ENCODE measurements at places on chromosomes 2 and 18.
A peak's percentile ranks its signal among the peaks of the same experiment; 100 is the strongest.

DNA sequence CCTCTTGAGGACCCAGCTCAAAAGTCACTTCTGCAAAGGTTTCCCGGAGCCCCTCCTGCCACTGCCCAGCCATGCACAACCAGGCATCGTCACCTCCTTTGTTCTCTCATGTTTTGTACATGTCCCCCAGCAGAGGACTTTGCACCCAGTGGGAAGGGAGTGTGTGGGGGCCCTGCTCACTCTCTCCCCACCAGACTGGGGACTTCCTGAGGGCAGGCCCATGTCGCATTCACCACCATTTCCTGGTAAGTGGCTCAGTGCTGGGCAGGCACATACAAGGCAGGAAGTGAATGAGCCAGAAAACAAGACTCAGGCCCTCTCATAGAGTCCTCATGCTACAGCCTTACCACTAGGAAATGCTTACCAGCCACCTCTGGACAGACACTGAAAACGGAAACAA lies 18.9 kb downstream of the MRPL35 start:
- DNase-seq = no peak

GRCh38 chr2:113105047-113105785 lies 22.2 kb upstream of the IL1RN start:
- no peak for DNase-seq

GRCh38 chr18:3623769-3624545 lies 174.0 kb downstream of the TGIF1 start:
- no peak for DNase-seq

DNA sequence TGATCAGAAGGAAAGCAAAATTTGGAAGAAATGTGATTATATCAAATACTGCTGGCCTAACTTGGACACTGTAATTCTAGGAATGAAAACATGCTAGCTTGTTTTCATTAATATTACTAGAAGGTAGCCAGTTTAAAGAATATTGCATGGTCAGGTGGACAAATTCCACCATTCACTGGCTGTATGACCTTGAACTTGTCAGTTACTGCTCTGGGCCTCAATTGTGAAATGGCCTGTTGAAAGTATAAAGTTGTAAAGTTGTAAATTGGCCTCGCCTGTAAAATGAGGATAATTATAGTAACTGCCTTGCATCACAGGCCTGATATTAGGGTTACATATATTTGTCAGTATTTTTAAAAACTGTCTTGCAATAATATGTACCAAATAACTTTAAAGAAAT lies 398.4 kb upstream of the CHST9 start:
- no peak for DNase-seq

GRCh38 chr2:174666845-174667244 lies 69.2 kb upstream of the WIPF1 start:
- no peak for DNase-seq

- DNase-seq = no peak
These were observed 29.4 kb upstream of the BMP10 start for GRCh38 chr2:68900496-68901198.

GRCh38 chr2:88006912-88007439 lies 9.4 kb downstream of the RNU2-63P start:
- no peak for DNase-seq

GRCh38 chr2:99461828-99462483 lies 27.9 kb downstream of the REV1 start:
- no peak for DNase-seq

DNA sequence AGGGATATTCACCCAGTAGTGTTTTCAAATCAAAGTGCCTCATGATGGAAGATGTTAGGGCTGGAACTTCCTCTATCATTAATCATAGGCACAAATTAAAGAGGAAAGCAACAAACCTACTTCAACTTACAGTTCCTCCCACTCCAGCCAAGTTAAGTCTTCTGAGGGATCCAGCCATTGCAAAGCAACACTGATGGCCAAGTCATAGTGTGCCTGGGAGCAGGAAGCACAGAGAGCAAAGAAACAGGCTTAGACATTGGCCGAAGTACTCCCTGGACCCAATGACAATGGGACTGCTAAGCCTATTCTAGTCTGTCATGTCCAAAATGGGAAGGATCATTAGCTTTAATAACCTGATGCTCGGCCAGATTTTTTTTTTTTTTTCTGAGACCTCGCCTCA lies 7.0 kb downstream of the C2orf80 start:
- no peak for DNase-seq

GRCh38 chr2:114598329-114598728 lies 155.9 kb downstream of the DPP10 start:
- no peak for DNase-seq

DNA sequence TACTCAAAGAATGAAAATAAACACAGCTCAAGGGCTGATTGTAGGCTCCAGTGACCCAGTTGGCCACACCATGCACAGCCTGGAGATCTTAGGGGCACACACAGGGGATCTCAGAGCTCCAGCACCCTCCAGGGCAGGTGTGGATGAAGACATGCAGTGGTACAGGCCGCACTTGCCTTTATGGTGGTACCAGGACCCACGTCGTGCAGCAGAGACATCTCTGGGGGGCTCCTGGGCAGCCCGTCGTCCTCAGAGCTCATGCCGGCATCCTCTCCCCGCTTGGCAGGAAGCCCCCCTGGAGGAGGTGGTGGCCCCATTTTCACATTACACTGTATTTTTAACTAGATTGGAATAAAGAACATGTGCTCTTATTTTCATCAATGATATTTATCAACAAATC lies 101.2 kb upstream of the MGAT4A start:
- DNase-seq = no peak

DNA sequence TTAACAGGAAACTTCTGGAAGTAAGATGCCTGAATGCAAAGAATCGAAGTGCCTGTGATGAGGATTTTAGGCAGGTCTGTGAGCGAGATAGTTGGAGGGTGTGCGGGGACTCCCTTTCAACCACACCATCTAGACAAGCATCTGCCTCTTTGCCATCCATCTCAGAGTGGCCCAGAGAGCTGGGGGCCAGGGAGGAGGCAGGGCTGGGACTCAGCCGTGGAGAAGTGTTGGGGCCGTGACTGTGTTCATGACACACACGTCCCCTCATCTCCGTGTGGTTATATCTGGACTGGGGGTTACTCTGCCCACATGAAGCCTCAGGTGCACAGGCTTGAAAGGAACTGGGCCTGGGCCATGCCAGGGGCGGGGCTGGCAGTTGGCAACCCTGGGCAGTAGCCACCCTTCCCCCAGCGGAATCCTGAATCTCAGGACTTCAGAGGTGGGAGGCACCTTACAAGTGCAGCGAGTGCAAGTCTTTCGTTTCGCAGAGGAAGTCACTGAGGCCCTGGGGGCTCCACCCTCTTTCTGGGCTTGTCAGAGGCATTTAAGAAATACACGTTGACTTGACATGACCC lies 112.5 kb downstream of the SLC4A3 start:
- no peak for DNase-seq

- DNase-seq = no peak
These were observed 101.5 kb downstream of the KCNF1 start for GRCh38 chr2:11013196-11013595.

- no peak for DNase-seq
These were observed 71.6 kb downstream of the MCFD2 start for GRCh38 chr2:46844034-46844433.

DNA sequence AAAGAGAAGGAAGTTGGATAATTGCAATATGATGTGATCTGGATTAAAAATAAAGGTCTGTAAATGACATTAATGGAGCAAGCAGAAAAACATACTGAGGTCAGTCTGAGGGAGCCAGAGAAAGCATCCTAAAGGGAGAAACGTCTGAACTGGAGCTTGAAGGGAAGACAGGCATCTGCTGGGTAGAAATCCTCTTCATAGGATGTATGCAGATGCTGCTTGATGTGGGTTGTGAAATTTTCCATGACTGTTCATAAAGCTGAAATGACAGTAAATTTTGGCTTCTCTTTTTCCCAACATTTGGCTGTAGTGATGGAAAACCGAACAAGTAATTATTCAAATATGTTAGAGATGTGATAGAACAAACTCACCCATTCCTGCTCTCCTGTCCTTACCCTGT lies 287.6 kb downstream of the CAMKMT start:
- DNase-seq = no peak

- no peak for DNase-seq
These were observed at the start of gene CAVIN2 for GRCh38 chr2:191846515-191847476. Gene CAVIN2 (minus strand): TSS chr2:191847088. CDS start chr2:191846925, 163 bp downstream.

GRCh38 chr2:230053753-230054478 lies 14.8 kb downstream of the SLC16A14 start:
- no peak for DNase-seq

DNA sequence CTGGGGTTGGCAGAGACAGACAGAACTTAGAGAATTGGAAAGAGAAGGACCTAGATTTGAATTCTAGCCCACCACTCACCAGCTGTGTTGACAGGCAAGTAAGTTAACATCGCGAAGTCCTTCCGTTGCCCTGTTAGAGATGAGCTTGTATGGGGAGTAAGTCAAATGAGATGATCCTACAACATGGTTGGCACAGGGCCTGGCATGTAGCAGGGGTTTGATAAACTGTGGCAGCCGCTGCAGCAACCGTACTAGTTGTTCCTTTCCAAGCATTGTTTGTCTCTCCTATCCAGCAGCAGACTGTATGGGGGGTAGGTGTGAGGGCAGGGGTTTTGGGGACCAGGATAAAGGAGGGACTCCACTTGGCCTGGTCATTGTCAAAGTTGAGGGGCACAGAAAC lies 16.0 kb downstream of the TET3 start:
- DNase-seq = no peak

- DNase-seq = no peak
These were observed 67.8 kb upstream of the PARD3B start for GRCh38 chr2:204477358-204477950.

- DNase-seq = no peak
These were observed 203.1 kb downstream of the RAB3GAP1 start for GRCh38 chr2:135255208-135255607.

GRCh38 chr2:47076126-47076506 lies 79.0 kb downstream of the STPG4 start:
- DNase-seq = no peak

DNA sequence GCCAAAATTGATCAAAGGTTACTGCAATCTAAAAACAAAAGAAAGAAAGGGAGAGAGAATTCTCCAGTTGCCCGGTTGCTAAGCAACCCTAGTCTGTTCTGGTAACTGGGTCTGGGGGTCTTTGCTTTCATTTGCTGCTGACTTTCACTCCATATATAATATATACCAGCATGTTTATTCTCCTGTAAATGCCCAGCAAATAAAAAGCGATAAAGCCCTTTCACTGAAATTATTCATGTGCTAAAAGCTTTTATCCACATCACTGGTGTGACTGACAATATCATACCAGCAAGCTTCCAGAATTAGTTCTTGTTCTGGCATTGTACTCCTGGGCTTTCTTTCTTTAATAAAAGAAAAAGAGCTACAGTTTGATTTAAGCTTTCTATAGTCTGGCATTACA lies 75.5 kb upstream of the ST8SIA3 start:
- DNase-seq = peak; percentile 74

DNA sequence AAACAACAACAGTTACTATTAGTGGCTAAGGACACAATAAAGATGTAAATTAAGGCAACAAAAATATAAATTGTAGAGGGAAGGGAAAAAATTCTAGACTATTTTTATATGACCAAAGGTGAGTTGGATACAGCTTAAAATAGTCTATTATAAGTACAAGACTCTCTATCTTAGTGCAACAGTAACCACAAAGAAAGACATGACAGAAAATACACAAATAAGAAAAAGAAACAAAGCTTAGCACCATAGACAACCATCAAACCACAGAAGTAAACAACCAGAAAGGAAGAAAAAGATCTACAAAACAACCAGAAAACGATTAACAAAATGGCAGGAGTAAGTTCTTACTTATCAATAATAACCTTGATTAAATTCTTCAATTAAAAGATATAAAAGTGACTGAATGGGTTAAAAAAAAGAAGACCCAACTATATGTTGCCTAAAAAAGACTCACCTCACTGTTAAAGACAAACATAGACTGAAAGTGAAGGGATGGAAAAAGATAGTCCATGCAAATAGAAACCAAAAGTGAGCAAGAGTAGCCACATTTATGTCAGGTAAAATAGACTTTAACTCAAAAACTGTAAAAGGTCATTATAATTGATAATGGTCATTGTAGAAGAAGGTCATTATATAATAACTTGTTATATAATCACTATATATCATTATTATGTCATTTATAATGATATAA lies 62.5 kb downstream of the USP40 start:
- DNase-seq = no peak

- DNase-seq = no peak
These were observed 3.6 kb upstream of the RNF144A start for GRCh38 chr2:6913415-6914157.

DNA sequence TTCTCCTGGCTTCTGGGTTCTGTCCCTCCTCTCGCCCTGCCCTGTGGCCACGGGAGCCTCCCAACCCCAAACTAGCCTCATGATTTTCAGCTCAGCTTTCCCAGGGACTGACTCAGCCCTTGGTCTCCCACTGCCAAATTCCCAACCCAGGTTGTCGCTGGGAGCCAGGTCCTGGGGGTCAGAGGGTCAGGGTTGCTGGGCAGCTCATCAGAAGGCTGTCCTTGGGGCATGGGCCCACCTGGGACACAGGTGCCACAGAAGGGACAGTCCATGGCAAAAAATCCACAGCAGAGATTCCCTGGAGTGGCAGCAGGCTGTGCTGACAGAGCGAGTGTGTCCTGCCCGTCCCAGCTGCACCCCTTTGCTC lies 180.4 kb downstream of the TWIST2 start:
- DNase-seq = no peak

GRCh38 chr2:202016579-202017227 lies 17.0 kb upstream of the FZD7 start:
- no peak for DNase-seq

- no peak for DNase-seq
These were observed 63.0 kb upstream of the SNTG2 start for GRCh38 chr2:887639-888038.

- no peak for DNase-seq
These were observed 70.6 kb upstream of the ODC1 start for GRCh38 chr2:10518470-10519393.

DNA sequence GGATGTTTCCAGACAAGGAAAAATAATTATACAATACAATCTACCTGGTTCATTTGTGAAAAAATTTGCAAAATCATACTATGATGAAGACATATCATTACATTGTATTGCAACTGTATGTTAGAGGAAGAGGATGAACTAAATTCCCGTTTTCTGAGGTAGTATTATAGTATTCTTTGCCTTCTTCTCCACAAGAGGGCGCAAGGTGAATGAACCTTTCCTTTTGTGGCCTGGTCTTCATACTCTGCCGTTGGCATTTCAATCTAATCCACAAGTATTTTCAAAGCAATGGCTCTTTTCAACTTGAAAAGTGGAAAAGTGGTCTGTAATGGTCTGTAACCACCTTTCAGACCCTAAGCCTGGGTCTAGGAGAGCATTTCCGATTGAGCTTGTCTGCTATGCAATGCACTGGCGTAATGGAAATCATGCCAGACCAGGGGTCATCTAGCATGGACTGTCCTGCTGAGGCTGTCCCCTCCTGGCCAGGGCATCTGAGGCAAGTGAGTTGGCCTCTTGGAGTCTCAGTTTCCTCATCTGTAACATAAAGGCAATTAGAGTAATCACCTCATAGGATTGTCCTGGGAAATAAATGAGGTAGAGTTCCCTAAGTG lies 30.8 kb upstream of the ZNF396 start:
- DNase-seq = peak; percentile 70

DNA sequence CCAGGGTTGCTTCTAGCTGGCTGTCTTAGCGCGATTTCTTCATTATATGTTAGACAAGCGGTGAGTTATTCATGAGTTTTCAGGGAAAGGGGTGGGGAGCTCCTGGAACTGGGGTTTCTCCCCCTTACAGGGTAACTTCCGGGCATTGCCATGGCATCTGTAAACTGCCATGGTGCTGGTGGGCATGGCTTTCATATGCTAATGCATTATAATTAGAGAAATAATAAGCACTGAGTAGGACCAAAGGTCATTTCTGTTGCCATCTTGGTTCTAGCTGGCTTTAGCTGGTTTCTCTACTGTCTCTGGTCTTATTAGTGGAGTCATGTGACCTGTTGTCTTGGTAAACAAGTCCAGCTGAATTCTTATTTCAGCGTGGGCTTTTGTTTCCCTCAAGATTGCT lies 5.5 kb upstream of the SNTG2 start:
- DNase-seq = no peak

All from NCI-H1930 (cell line).